Substantia nigra (tissue), 51 donors: ENCODE measurements at places on chromosomes 6 and 20.

GRCh38 chr6:29009358-29009757, 4.2 kb upstream of the ZNF311 start:
- no peak for DNase-seq

- DNase-seq, result no peak
These were observed 153.5 kb upstream of the SCGN start for GRCh38 chr6:25498505-25498904.

- peak; percentile 6 for DNase-seq
These were observed 15.9 kb downstream of the NDUFAF5 start for GRCh38 chr20:13800728-13801134.

DNA sequence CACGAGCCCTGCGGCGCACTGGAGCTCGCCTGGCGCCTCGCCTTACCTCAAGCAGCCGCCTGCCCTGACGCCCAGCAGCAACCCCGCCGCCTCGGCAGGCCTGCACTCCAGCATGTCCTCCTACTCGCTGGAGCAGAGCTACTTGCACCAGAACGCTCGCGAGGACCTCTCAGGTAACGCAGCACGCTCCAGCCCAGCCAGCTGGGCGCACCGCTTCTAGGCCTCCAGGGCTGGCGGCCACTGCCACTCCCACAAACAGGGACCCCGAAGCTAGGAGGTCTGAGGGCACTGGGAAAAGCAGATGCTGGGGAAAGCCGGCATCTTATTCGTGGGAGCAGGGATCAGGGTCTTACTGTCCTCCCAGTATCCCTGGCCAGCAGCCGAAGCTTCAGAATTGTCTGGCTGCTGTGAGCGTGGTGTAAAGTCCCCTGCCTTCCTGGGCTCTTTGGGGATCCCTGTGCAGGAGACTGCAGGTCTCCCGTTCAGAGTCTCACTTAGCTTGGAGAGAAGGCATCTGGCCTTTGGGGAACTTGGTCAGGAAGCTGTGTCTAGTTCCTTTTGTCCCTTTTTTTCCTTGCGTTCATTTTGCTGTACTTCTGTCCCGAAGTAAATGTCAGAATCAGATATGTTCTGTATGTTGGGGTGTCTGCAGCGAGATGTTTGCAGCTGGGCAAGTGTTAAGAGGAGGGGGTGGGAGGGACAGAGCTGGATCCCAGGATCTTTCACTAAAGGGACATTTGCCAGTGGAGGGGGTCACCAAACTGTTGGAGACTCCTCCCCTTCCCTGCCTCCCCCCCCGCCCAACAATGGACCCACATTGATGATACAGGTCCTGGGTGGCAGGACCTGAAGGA, 1.8 kb downstream of the FOXF2 start:
- DNase-seq, result no peak

- no peak for DNase-seq
These were observed 42.6 kb upstream of the ZNFX1 start for GRCh38 chr20:49320460-49320859.

- DNase-seq, result no peak
These were observed at the start of gene ESR1 for GRCh38 chr6:151807513-151808370. Gene ESR1 (plus strand): TSS chr6:151807682. CDS start chr6:151807913, 231 bp downstream.

DNA sequence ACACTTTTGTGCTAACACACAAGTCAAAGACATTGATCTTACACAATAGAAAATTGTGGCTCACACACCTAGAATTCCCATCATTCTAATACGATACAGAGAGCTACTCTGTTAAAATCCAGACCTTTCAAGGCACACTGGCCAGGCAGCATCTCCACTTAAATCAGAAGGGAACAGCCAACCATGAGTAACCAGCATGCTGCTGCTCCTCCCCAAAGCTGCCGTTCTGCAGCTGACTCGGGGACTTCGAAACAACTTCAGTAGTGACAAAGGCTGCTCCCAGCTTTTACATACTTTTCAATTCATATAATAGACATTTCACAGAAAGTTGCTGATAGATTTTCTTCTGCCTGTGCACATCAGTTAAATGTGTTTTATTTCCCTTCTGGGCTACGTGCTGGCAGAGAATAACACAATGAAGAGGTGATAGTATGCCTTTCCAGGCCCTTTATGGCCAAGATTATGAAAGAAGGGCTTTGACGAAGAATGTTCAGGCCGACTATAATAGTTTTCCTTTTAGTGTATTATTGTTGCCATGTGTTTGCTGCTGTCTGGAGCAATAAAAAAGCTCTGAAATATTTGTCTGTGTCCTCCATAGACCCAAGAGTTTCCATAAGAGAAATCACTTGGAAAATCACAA, 159.0 kb downstream of the GMDS start:
- DNase-seq, result no peak

DNA sequence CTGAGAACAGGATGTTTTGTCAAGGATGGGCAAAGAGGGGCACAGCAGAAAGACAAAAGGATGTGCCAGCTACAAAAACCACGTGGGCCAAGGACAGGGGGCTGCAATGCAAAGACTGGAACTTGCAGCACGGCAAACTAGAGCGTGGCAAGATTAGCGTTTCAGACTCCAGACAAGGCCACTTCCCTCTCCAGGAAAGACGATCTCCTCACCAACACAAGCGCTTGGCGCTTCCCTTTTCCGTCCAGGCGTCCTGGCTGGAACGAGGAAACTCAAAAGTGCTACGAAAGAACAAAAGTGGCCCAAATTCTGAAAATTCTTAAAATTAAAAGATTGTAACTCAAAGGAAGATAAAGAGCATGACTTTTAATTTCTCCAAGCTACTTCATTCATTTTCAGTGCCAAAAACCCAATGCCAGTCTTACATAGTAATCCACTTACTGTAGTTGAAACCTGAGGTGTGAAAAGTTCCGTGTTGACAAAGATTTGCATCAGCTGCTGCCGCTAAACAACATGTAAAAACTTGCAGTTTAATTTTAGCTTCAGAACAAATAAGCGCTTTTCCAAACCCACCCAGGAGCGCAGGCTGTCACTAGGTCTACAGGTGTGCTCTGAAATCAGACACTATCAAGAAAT, 207.1 kb upstream of the RREB1 start:
- no peak for DNase-seq

GRCh38 chr6:157996201-157996712, 14.6 kb downstream of the SYNJ2 start:
- DNase-seq, result no peak

- no peak for DNase-seq
These were observed 50.9 kb upstream of the TNFAIP3 start for GRCh38 chr6:137816133-137816579.

- no peak for DNase-seq
These were observed 14.0 kb upstream of the PLCB1 start for GRCh38 chr20:8118039-8118438.

GRCh38 chr6:155909710-155910109, 454.1 kb upstream of the NOX3 start:
- no peak for DNase-seq

GRCh38 chr20:16713066-16713465, 16.8 kb upstream of the SNRPB2 start:
- DNase-seq, result no peak

GRCh38 chr20:45771182-45771759, 20.4 kb downstream of the WFDC3 start:
- peak; percentile 19 for DNase-seq

GRCh38 chr20:45230631-45231030, 9.5 kb downstream of the SEMG2 start:
- DNase-seq, result no peak
